ENCODE measurements at places on chromosomes 4 and X. TPM values are rescaled to one million over a fixed set of nuclear protein-coding genes. Genes with fewer than 3 reads are reported as not detected.

The GRIA3 gene
- 0.86 TPM for polyA plus RNA-seq

DNA sequence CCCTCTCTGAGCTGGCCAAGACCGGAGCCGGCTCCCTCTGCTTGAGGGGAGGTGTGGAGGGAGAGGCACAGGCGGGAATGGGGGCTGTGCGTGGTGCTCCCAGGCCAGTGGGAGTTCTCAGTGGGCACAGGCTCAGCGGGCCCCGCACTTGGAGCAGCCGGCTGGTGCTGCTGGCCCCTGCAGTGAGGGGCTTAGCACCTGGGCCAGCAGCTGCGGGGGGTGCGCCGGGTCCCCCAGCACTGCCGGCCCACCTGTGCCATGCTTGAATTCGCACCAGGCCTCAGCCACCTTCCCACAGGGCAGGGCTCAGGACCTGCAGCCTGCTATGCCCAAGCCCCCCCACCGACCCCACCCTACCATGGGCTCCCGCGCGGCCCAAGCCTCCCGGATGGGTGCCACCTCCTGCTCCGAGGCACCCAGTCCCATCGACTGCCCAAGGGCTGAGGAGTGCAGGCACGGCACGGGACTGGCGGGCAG is 602.5 kb downstream of the KCTD8 start:
- H3K27me3 ChIP-seq: no peaks in the 10 kb centered on the region
- H3K4me1 ChIP-seq: no peaks in the 10 kb centered on the region
- H3K36me3 ChIP-seq: no peaks in the 10 kb centered on the region
- H3K4me3 ChIP-seq: no peak overlapping the region
- DNase-seq: no peak

- DNase-seq: no peak
- H3K27ac ChIP-seq: no peak overlapping the region
- no peaks in the 10 kb centered on the region for H3K4me1 ChIP-seq
- no peaks in the 10 kb centered on the region for H3K36me3 ChIP-seq
These were observed 43.1 kb downstream of the ADAMTS3 start for GRCh38 chr4:72525938-72526337.

GRCh38 chrX:43595931-43596330 is 60.2 kb upstream of the MAOA start:
- H3K4me3 ChIP-seq: no peak overlapping the region
- DNase-seq: no peak
- no peaks in the 10 kb centered on the region for H3K4me1 ChIP-seq

DNA sequence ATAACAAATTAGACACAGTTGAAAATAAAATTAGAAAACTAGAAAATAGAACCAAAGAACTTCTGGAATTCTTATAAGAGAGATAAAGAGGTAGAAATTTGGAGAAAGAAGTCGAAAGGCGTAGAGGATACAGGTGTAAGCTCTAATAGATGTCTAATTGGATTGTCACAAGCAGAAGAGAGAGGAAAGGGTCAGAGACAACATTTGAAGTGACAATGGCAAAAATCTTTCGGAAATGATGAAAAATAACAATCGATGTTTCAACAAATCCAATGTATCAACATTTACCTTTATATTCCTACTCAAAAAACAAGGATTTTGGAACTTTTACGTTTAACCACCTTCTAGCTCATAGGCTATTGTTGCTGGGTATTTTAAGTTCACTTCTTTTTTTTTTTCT is 3.8 kb downstream of the CXCL8 start:
- H3K4me1 ChIP-seq: no peaks in the 10 kb centered on the region
- no peaks in the 10 kb centered on the region for H3K36me3 ChIP-seq
- H3K4me3 ChIP-seq: no peak overlapping the region

- no peaks in the 10 kb centered on the region for H3K27me3 ChIP-seq
- DNase-seq: no peak
- no peak overlapping the region for H3K27ac ChIP-seq
- no peak overlapping the region for H3K4me3 ChIP-seq
- H3K36me3 ChIP-seq: no peaks in the 10 kb centered on the region
These were observed 104.4 kb downstream of the HHIP start for GRCh38 chr4:144750348-144750747.

DNA sequence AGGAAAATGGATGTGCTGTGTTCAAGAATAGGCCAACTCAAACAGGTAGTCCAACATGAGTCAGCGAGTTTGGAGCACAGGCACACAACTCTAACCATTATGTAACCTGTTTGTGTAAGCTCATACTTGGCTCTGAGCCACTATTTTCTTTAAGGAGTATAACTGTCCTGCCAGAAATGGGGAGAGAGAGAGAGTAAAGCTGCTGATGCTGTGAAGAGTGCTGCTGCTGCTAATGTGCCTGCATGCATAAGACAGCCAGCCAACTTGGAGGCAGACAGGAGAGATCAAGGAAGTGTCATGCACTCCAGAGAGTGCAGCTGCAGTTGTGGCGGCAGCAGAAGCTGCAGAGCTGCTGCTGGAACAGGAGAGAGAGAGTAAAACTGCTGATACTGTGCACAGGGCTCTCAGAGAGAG is 11.7 kb upstream of the STATH start:
- no peaks in the 10 kb centered on the region for H3K4me1 ChIP-seq
- no peaks in the 10 kb centered on the region for H3K27me3 ChIP-seq
- no peak for DNase-seq
- H3K4me3 ChIP-seq: no peak overlapping the region
- no peaks in the 10 kb centered on the region for H3K36me3 ChIP-seq
- H3K27ac ChIP-seq: no peak overlapping the region

GRCh38 chr4:87359258-87359657 is 31.7 kb downstream of the HSD17B11 start:
- H3K27me3 ChIP-seq: no peaks in the 10 kb centered on the region
- H3K4me3 ChIP-seq: no peak overlapping the region
- H3K36me3 ChIP-seq: no peaks in the 10 kb centered on the region
- DNase-seq: no peak
- H3K4me1 ChIP-seq: no peaks in the 10 kb centered on the region

- no peaks in the 10 kb centered on the region for H3K27me3 ChIP-seq
- no peaks in the 10 kb centered on the region for H3K4me1 ChIP-seq
- no peak overlapping the region for H3K4me3 ChIP-seq
- peaks cover 13% of the 10 kb centered on the region for H3K36me3 ChIP-seq
These were observed 13.3 kb downstream of the LRPAP1 start for GRCh38 chr4:3518941-3519340.

GRCh38 chrX:13901354-13901753 is 84.5 kb upstream of the GPM6B start:
- H3K27me3 ChIP-seq: no peaks in the 10 kb centered on the region
- H3K36me3 ChIP-seq: no peaks in the 10 kb centered on the region
- no peak overlapping the region for H3K27ac ChIP-seq
- no peak for DNase-seq
- H3K4me1 ChIP-seq: no peaks in the 10 kb centered on the region

DNA sequence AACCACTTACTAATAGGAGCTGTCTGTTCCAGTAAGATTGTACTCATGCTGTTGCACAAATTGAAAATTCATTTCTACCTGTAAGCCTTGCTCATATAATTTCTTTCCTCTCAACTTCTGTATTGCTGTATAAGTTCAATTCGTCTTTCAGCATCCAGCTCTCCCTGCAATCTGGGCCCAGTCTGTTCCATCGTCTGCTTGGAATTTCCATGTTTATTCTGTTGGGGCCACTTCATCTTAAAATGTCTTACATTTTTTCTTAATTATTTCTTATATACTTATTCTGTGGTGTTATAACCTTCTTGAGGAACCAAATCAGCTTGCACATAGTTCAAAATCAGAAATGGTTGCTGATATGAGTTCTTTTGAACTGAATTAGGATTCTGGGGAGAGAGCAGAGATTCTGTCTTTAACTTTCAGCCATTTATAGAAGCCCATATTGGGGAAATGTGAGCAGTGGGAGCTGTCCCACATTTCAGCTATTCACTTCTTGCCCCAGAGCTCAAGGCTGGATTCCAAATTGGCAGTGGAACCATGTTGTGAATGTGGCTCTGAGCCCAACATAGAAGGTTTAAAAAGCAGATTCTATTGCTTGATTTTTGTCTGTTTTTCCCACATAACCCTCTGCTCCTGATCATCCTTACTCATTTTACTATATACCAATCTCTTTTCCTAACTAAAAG is 291.9 kb downstream of the BMPR1B start:
- no peak for DNase-seq
- H3K27me3 ChIP-seq: no peaks in the 10 kb centered on the region
- H3K4me3 ChIP-seq: no peak overlapping the region

GRCh38 chrX:44167116-44167515 is 176.4 kb downstream of the EFHC2 start:
- no peaks in the 10 kb centered on the region for H3K27me3 ChIP-seq
- no peaks in the 10 kb centered on the region for H3K36me3 ChIP-seq
- H3K4me3 ChIP-seq: no peak overlapping the region

The PFKFB1 gene
- 0.18 TPM for polyA plus RNA-seq

GRCh38 chr4:69836287-69836686 is 23.7 kb downstream of the SULT1E1 start:
- no peaks in the 10 kb centered on the region for H3K27me3 ChIP-seq
- peaks cover 14% of the 10 kb centered on the region for H3K4me1 ChIP-seq
- no peak for DNase-seq
- no peaks in the 10 kb centered on the region for H3K36me3 ChIP-seq

GRCh38 chr4:104425948-104426347 is 68.7 kb downstream of the CXXC4 start:
- H3K27ac ChIP-seq: no peak overlapping the region
- DNase-seq: no peak
- no peaks in the 10 kb centered on the region for H3K4me1 ChIP-seq
- H3K36me3 ChIP-seq: no peaks in the 10 kb centered on the region
- no peaks in the 10 kb centered on the region for H3K27me3 ChIP-seq

The MAGEA2 gene
- not detected for polyA plus RNA-seq
